ENCODE measurements at places on chromosomes 4 and X.

DNA sequence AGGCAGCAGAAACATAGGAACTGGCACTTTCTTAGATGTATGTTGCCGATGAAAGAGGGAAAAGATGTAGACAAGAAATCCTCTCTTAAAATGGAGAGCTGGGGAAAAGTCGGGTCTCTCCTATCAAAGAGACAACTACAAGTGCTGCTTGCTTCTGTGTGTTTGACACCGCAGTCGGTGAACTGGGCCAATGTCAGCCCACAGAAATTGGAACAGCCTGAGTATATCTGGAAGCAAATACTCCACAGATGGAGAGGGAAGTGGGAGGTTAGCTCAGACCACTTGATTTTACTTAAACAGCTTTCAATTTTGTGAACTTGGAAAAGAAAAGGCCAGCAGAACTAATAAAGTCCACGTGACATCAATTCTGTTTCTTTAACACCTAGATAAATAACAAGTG lies 230.9 kb upstream of the FAT1 start:
- no peak for DNase-seq

DNA sequence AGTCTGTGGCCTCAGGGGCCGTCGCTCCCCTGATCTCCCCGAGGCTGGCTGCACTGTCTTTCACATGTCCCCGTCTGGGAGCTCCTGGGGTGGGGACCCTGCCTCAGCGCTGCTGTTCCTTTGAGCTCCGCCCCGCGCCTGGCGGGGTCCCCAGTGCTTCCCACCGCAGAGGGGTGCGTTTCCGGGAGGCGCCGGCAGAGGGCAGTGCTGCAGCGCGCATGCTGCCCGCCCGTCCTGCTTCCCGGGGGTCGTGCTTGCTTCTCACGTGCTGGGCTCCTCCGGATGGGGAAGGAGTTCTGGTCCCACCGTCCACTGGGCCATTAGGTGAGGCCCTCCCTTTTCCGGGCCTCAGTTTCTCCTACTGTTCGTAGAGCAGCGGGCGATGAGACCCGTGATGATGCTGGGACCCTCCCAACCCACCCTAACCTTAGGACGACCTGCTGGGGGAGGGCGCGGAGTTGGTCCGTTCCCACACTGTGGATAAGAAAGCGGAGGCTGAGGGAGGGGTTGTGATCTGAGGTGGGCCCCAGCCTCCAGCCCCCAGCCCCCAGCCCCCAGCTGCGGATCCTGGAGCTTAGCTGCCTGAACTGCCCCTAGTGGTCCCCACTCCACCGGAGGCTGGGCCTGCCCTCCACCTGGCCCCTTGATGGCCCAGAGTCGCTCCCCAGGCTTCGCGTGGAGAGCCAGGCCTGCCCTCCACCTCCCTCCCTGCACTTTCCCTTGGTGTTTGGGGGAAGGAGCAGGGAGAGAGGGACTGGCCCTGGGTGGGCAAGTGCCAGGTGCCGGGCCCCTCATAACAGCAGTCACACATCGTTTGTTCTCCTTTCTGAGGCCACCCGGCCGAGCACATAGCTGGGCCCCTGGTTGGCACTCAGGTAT lies 15.3 kb downstream of the CPZ start:
- DNase-seq = peak; percentile 5

GRCh38 chrX:139112432-139112831 lies 400.9 kb upstream of the FGF13 start:
- DNase-seq = no peak

- no peak for DNase-seq
Measured at GRCh38 chr4:164924670-164925238, 47.8 kb downstream of the APELA start.

DNA sequence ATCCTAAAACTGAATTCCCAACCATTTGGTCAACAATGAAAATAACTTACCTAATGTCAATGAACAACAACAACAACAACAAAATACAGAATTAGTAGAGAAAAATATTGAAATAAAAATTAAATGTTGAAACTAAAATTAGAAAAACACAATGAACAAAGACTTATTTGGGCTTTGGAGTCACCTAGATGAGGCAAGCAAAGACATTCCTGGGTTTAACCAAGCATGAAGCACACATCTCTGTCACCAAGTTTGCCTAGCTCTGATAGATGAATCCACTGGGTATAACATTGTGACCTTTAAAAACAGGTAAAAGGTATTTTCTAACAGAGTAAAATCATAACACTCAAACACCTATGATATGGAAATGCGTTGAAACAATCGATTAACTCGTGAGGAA lies 13.2 kb upstream of the SYTL5 start:
- DNase-seq = no peak

DNA sequence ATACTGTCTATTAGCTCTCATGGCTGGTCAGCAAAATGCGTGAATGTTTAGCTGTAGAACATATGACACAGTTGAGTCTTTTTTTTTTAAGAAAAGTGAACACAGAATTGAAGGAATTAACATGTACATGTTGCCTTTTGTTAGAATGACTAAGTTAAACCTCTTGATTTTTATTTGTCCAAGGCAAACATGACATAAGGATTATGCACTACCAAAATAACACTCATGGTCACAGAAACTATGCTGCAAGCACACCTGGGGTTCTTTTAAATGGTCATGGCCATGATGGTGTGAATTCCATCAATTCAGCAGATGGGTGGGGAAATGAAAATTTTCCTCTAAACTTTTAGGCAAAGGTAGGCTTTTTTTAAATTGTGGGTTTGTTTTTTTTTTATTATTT lies 80.1 kb upstream of the CXCL13 start:
- DNase-seq = no peak

GRCh38 chr4:151573474-151573873 lies 164.5 kb downstream of the FHIP1A start:
- no peak for DNase-seq

DNA sequence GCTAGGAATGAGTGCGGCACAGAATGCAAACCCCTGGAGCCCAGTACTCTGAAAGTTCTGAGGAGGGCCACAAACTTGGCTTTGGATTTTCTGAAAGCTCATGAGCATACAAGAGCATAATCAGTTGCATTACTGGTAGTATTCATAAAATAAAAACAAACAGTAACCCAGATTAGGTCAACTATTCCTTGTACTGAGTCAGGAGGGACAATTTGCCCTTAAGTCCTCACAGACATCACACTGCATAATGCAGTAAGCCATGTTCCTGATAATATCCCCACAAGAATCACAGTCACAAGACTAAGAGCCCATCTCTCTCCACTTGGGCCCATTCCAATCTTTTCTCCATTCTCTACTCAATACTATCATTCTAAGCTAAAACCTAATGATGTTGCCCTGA lies 126.9 kb upstream of the NEIL3 start:
- DNase-seq = no peak

- no peak for DNase-seq
Measured at GRCh38 chr4:39555472-39555871, 28.2 kb upstream of the UGDH start.

DNA sequence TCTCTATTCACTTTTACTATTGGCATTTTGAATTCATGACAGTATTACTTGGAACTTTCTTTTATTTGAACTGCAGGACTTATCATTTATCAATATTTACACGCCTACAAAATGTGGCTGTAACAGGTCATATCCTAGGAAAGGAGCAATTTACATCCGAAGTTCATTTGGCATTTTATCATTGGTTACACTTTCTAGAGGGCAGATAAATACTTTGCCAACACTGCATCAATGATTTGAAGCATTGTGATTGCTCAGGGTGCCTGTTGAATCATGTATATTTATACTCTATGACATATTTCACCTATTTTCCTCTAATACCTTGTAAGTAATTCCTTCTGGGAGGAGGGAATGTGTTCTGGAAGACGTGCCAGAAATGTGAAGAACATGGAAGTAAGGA lies 136.7 kb downstream of the MID1IP1 start:
- DNase-seq = no peak

- no peak for DNase-seq
Measured at GRCh38 chr4:14383652-14384051, 618.6 kb upstream of the CPEB2 start.

- no peak for DNase-seq
Measured at GRCh38 chr4:52621567-52621966, 37.5 kb downstream of the USP46 start.

Measured in activated effector memory CD4-positive, alpha-beta T cell treated with Interleukin-2 at 50 U/mL for 16 hours (primary cell).